K562 (cell line): ENCODE measurements at places on chromosomes 11 and 22.
A peak's percentile ranks its signal among the peaks of the same experiment; 100 is the strongest.

- no peak for DNase-seq
Observed at GRCh38 chr11:94885133-94885532, 88.2 kb downstream of the CWC15 start.

GRCh38 chr11:94794287-94795168 lies 26.4 kb downstream of the AMOTL1 start:
- peak; percentile 89 for DNase-seq

DNA sequence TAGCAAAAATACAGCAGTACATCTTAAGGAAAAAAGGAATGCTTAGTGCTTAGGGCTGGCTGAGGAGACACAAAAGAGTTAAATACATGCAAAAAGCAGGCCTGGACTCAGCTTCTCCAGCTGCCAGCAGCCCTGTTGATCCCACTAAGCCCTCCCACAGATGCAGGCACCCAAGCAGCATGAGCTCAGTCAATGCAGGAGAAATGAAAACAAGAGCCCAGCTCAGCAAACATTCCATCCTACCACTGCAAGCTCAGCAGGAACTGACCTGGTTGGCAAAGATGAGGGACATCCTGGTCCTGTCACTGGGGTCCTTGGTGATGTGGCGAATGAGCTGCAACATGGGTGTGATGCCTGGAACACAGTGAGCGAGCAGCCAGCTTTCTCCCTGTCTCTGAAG lies 5.8 kb downstream of the CYB5R2 start:
- no peak for DNase-seq

GRCh38 chr11:680970-681369 lies 14.1 kb downstream of the DEAF1 start:
- no peak for DNase-seq

- DNase-seq, result peak; percentile 94
Observed at GRCh38 chr11:406796-407650, 7.8 kb downstream of the SIGIRR start.

GRCh38 chr11:85759915-85760314 lies 51.0 kb downstream of the SYTL2 start:
- DNase-seq, result no peak

DNA sequence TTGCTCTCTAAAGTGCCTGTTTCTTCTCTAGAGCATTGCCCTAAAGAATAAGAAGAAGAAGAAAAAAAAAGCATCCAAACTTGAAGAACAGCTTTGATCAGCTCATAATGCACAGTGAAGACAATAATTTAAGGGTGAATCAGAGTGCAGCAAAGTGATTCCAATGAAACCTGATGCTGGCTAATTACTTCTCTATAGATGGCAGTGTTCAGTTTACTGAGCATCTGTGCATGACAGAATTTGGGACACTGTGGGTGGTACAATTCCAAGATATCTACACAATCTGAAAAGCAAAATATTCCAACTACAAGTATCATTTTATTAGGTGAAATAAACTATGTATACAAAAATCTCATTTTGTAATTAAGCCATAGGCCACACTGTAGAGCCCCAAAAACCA lies 450.5 kb upstream of the CCDC90B start:
- DNase-seq, result no peak

GRCh38 chr11:36116161-36116560 lies 172.3 kb downstream of the LDLRAD3 start:
- no peak for DNase-seq

GRCh38 chr11:114587398-114587953 lies 8.1 kb downstream of the NXPE4 start:
- no peak for DNase-seq

DNA sequence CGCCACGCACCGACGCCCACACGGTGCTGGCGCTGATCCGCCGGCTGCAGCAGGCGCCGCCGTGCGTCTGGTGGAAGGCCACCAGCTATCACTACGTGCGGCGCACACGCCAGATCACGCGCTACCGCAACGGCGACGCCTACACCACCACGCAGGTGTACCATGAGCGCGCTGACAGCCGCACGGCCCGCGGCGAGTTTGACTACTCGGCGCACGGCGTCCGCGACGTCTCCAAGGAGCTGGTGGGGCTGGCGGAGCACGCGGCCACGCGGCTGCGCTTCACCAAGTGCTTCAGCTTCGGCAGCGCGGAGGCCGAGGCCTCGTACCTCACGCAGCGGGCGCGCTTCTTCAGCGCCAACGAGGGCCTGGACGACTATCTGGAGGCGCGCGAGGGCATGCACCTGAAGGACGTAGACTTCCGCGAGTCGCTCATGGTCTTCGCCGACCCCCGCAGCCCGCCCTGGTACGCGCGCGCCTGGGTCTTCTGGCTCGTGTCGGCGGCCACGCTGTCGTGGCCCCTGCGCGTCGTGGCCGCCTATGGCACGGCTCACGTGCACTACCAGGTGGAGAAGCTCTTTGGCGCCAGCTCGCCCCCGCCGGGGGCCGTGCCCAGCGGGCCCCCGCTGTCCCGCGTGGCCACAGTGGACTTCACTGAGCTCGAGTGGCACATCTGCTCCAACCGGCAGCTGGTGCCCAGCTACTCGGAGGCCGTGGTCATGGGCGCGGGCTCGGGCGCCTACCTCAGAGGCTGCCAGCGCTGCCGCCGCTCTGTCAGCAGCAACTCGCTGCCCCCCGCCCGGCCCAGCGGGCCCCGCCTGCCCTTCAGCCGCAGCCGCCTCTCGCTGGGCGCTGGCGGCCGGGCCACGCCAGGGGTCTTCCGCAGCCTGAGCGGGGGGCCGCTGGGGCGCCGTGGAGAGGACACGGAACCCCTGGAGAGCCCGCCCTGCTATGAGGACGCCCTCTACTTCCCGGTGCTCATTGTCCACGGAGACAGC lies 3.2 kb downstream of the TMEM151A start:
- DNase-seq, result no peak

GRCh38 chr11:130940706-130941105 lies 24.4 kb upstream of the SNX19 start:
- no peak for DNase-seq

DNA sequence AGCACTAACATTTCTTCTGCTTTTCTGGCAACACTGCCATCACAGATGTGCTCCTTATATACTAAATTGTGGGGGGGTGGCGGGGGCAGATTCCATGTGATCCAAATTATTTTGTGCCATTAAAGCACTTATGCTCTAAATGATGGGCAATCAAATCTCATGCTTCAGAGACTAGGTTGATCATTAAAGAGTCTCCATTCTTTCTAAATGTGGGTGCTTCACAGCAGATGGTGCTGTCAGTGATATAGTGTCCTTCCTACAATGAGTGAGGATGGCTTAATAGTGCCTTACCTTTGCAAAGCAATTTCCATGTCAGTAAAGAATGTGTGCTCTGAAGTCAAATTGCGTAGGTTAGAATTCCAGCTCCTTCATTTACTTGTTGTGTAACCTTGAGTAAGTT lies 589.8 kb downstream of the ETS1 start:
- no peak for DNase-seq

DNA sequence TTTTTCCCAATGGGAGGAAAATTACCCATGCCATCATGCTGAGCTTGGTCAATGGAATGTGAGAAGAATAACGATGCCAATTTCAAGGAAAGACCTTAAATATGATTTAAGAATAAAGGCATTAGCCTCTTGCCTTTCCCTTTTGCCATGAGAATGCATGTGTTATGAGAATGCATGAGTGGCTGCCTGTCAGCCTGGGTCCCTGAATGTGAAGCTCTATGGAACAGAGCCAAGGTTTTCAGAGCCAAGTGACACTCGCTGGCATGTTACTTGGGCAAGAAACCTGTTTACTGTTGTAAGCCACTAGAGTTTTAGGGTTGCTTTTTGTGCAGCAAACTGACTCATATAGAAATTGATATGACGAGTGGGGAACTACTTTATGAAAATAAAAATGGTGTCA lies 75.7 kb downstream of the JRKL start:
- no peak for DNase-seq

GRCh38 chr11:125090816-125091215 lies 20.6 kb downstream of the TMEM218 start:
- DNase-seq, result no peak

DNA sequence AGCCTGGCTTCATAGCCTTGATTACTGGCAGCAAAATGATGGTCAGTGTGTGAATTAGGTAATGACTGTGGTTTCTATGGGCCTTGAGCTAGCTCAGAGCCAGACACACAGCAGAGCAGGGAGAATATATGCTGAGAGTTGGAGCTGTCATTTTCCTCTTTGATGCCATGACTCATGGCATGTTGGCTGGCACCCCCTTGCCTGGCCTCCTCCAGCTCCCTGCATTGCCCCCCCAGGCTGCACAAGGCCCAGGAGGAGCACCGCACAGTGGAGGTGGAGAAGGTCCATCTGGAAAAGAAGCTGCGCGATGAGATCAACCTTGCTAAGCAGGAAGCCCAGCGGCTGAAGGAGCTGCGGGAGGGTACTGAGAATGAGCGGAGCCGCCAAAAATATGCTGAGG lies 20.3 kb upstream of the RRM1 start:
- DNase-seq, result no peak

GRCh38 chr22:40238425-40239344 lies 61.0 kb downstream of the TNRC6B start:
- no peak for DNase-seq

GRCh38 chr11:126214841-126215240 lies 3.3 kb downstream of the FAM118B start:
- DNase-seq, result no peak

DNA sequence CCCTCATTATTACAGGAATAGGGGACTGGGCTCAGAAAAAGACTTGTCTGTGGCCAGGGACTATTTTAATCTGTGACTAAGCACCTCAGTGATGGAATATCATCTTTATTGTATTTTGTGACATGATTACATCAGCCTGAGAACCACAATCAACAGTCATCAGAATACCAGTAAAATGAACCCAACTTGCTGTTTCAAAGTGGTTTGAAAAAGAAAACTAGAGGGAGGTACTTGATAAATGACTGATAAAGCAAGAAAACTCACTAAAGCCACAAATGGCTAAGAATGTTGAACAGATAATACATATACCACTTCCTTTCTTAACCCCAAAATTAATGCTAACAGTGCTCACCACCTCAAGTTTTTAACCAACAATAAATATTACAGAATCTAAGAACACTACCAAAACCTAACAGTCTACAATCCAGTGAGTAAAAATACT lies 155.7 kb downstream of the ATG16L2 start:
- DNase-seq, result no peak

GRCh38 chr11:70399681-70400112 lies 1.4 kb downstream of the CTTN start:
- DNase-seq, result peak; percentile 83

- DNase-seq, result no peak
Observed at GRCh38 chr11:27874998-27875830, 175.0 kb upstream of the BDNF start.

DNA sequence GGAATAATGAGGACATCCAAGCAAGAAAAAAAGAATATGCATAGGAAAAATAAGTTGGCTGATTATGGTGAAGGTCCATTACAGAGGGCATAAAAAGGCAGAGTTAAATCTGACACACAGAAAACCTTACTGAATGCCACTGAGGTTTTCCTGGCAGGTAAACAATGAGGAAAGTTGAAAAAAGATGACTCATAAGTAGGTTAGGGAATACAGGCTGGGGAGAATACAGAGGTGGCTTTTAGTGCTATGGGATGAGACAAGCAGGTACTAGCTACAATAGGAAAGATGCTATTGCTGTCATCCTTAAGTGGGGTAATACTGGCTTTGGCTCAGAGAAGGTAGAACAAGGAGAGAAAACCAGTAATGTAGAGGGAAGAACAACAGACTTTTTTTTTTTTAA lies 44.7 kb downstream of the CSTF3 start:
- no peak for DNase-seq

DNA sequence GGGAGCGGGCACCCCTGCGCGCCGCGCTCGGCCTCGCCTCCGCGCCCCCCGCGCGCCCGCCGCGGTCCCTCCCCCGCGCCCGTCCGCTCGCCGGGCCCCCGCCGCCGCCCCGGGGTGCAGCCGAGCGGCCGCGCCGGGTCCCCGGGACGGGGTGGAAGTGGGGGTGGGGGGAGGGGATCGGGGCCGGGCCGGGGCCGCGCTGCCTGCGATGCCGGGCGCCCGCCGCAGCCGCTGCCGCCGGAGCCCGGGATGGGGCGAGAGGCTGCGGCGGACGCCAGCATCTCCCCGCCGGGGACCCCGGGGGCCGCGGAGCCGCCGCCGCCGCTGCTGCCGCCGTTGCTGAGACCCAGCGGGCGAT lies 365 bp downstream of the MGAT3 start:
- peak; percentile 76 for DNase-seq

- DNase-seq, result no peak
Observed at GRCh38 chr11:90770007-90770406, 547.2 kb upstream of the CHORDC1 start.

- no peak for DNase-seq
Observed at GRCh38 chr11:111299101-111300026, 1.0 kb downstream of the POU2AF3 start.

GRCh38 chr11:76371170-76371569 lies 9.8 kb downstream of the THAP12 start:
- peak; percentile 36 for DNase-seq

- DNase-seq, result no peak
Observed at GRCh38 chr11:1761857-1762536, 1.7 kb downstream of the CTSD start.
